Heart left ventricle (tissue), 16 donors: ENCODE measurements at places on chromosomes 6 and 20. TPM values are rescaled to one million over a fixed set of nuclear protein-coding genes. Genes with fewer than 3 reads are reported as not detected.
A peak's percentile ranks its signal among the peaks of the same experiment; 100 is the strongest.

DNA sequence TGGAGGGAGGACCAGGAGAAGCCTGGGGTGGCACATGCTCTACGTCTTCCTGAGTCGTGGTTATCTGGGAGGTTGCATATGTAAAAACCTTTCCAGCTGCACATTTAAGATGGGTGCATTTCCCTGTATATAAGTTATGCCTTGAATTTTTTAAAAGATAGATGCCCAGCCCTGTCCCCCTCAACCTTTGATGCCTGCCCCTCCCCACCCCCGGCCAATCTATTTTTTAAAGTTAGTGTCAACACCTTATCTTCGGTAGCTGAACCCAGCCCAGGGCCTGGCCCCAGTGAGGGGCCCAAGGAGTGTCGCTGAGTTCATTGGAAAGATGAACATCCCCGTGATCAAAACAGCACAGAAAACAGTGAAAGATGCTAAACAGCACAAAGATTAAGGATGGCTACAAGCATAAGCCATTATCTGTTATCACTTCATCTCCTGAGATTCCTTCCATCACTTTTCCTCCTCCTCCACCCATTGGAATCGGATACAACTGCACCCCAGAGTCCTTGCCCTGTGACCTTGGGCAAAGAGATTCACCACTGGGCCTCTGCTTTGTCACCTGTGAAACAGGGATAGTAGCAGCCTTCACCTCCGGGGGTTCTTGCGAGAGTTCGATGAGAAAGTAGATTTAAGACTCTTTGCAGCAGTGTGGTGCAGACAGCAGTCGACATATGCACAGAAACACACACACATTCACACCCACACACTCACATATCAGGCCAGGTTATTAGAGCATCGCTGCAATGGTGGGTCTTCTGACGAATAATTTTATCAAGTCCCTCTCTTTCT lies 47.5 kb downstream of the SIRPA start:
- H3K27ac ChIP-seq, result no peak overlapping the region
- H3K27me3 ChIP-seq, result no peaks in the 10 kb centered on the region
- DNase-seq, result no peak
- no peaks in the 10 kb centered on the region for H3K36me3 ChIP-seq
- no peaks in the 10 kb centered on the region for H3K4me1 ChIP-seq
- no peak overlapping the region for H3K4me3 ChIP-seq

GLP1R gene
- total RNA-seq, result 2.4 TPM

DNA sequence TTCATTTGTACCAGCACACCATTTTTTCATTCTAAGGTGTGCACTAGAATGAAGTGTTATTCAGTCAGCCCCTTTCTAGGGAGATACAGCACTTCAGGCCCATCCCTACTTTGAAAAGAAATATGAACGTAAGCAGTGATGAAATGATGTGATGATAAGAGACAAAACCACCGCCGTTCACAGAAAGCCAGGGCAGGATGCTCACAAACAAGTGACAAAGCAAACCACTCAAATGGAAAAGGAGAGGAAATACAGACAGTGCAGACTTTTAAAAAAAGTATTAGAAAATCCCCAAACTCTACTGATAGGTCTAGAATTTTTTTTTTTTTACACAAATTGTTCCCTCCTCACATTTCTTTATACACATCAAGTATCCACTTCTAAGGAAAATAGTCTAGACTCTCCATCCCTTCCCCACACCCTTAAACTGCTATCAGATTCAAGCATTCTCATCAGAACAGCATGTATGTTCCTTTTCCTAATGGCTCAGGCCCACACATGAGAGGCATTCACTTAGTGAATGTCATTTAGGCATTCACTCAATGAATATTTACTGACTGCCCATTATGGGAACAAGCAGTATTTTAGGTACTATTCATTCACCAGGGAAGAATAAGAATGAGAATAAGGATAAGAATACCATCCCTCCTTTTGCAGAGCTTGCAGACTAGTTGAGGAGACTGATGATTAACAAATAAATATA lies 243.5 kb downstream of the GMPR start:
- peaks cover 25% of the 10 kb centered on the region for H3K36me3 ChIP-seq
- no peak for DNase-seq
- no peak overlapping the region for H3K4me3 ChIP-seq
- H3K27ac ChIP-seq, result no peak overlapping the region
- H3K27me3 ChIP-seq, result no peaks in the 10 kb centered on the region
- no peaks in the 10 kb centered on the region for H3K4me1 ChIP-seq

PRPH2 gene
- 2.6 TPM for total RNA-seq

COL12A1 gene
- 26.8 TPM for total RNA-seq

DNA sequence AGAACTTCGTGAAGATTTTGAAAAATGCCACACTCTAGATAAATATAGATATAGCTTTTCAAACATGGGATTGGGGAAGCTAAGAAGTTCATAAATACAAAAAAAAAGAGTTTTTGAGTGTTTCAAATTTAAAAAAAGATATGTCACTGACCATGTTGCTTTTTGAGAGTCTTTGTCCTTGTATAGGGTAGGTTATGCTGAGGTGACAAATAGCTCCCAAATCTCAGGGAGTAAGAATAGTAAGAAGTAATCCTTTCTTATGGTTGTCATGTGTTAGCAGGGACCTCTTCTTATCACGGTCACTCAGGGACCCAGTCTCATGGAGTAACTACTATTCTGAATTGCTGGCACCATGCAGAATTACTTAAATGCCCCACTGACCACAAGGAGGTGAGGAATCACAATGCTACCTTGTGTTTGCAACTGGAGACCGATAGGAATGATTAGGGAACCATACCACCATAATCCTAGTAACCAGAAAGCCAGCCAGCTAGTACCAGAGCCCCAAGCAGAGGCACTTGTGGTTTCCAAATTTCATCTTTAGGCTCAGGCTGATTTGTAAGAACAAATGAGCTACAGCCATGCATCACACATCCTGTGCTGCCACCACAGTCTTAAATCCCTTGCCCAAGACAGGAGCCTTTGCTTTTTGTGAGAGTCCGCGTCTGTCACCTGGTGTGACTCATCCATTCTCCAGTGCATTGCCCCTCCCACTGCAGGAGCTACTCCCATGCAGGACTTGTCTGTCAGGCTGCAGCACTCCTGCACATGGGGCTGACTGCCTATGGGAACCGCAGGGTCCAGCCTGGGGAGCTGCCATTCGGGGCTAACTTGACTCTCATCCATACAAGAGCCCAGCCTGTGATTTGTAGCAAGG lies 42.4 kb upstream of the ADGRF4 start:
- H3K27ac ChIP-seq, result no peak overlapping the region
- H3K4me3 ChIP-seq, result no peak overlapping the region

GRCh38 chr6:78483553-78484197 lies 383.7 kb upstream of the IRAK1BP1 start:
- H3K36me3 ChIP-seq, result no peaks in the 10 kb centered on the region
- H3K4me1 ChIP-seq, result no peaks in the 10 kb centered on the region
- H3K4me3 ChIP-seq, result no peak overlapping the region
- H3K27me3 ChIP-seq, result no peaks in the 10 kb centered on the region

MCHR2 gene
- not detected for total RNA-seq

GRCh38 chr6:151166180-151166579 lies 73.6 kb upstream of the AKAP12 start:
- no peaks in the 10 kb centered on the region for H3K27me3 ChIP-seq
- H3K4me1 ChIP-seq, result no peaks in the 10 kb centered on the region
- H3K4me3 ChIP-seq, result no peak overlapping the region
- no peaks in the 10 kb centered on the region for H3K36me3 ChIP-seq

FHL5 gene
- 4.5 TPM for total RNA-seq

GPR6 gene
- not detected for total RNA-seq

DNA sequence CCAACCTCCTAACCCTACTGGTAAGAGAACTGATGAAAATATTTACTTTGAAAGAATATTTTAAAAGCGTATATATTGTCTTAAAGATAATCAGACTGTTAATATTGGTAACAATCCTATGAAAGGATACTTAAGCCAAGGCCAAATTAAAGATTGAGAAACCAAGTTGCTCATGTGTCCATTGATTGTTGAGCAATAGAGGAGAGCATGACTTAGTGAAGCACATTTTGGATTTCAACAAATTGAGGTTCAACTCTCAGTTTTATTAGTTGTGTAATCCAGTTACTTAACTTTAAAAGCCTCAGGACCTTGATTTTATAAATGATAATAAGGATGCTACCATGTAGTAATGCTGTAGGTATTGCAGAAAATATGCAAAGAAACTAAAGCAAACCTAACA lies 56.8 kb downstream of the PRL start:
- no peaks in the 10 kb centered on the region for H3K36me3 ChIP-seq
- H3K27me3 ChIP-seq, result no peaks in the 10 kb centered on the region
- no peak for DNase-seq
- H3K27ac ChIP-seq, result no peak overlapping the region

DNA sequence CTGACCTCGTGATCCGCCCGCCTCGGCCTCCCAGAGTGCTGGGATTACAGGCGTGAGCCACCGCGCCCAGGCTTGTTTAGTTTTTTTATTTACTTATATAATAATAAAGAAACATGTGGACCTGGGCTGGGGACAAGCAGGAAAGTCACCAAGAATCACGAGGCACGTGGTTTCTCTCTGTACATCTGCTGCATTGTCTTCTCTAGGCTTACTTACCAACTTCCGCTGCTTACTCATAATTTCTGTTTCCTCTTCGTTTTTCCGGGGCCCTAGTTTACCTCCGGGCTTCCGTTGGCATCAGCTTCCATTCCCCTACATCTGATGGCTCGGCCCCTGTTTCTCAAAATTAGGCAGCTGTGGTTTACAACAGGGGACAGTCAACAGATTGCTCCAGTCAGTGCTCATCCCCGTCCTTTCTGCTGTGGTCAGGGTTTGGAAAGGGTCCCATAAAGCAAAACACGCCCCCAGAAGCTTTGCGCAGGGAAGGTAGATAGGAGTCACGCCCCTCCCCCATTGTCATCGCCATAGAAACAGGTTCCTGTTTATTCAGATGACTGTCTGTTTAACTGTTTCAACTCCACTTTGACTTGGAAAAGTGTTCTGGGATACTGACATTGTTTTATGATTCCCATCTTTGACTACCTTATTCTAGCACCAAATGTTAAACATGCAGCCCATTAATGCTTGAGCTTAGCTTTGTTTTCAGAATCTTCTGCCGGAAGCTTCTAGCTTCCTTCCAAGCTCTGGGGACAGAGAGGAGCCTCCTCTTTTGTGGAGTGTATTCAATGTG lies 31.9 kb upstream of the TXLNB start:
- no peaks in the 10 kb centered on the region for H3K4me1 ChIP-seq
- peak overlapping the region; percentile 78 for H3K27ac ChIP-seq
- H3K36me3 ChIP-seq, result no peaks in the 10 kb centered on the region

- peaks cover 4% of the 10 kb centered on the region for H3K4me1 ChIP-seq
- no peaks in the 10 kb centered on the region for H3K27me3 ChIP-seq
- no peak overlapping the region for H3K4me3 ChIP-seq
- no peak overlapping the region for H3K27ac ChIP-seq
Measured at GRCh38 chr6:132484680-132485018, 28.3 kb downstream of the STX7 start.

DNA sequence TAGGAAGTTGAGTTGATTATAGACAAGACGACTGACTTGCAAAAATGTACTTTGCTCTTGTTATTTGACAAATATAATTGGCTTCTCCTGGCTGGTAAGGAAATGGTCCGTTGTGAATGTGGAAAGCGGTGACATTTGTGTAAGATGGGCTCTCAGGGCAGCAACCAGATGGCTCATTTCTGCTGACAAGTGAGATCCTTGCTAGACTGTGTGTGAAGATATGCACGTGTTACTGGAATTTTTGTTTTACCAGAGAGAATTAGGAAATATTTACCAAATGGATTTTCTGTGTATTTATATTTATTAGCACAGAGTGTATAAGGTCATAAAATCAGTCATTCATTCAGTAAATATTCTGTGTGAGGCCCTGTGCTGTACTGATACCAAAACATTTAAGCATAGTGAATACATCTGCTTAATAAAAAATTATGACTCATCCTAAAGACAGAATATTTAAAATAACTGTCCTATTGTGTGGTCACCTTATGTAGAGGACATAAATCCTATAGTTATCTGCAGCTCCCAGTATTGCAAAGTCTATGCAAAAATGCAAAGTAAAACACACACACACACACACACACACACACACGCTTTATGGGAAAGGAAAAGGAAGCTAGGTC lies 109.9 kb upstream of the ASF1A start:
- no peaks in the 10 kb centered on the region for H3K27me3 ChIP-seq
- no peak overlapping the region for H3K27ac ChIP-seq
- no peak overlapping the region for H3K4me3 ChIP-seq
- no peak for DNase-seq
- no peaks in the 10 kb centered on the region for H3K36me3 ChIP-seq

- no peak overlapping the region for H3K27ac ChIP-seq
- DNase-seq, result no peak
- H3K4me1 ChIP-seq, result peaks cover 54% of the 10 kb centered on the region
- H3K4me3 ChIP-seq, result no peak overlapping the region
Measured at GRCh38 chr6:116384727-116385458, 14.1 kb downstream of the DSE start.

GRCh38 chr20:31559704-31560093 lies 45.4 kb upstream of the ID1 start:
- H3K4me1 ChIP-seq, result peaks cover 13% of the 10 kb centered on the region
- no peak for DNase-seq
- no peaks in the 10 kb centered on the region for H3K27me3 ChIP-seq

DNA sequence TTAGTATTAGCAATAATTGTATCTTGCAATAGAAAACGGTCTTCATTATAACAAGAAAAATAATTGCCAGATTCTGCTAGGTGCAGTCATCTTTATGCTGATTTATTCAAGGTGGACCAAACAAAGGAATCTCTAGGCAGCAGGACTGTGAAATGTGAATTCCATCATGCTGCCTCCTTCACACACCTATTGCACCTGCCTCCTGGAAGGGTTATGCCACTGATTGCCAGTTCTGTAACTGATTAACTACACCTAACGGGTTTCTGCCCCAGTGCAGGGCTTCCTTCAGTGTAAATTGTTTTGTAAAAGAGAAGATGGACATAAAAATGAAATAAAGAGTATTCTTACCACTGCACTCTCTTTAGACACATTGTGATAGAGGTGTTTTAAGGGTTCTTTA lies 96.1 kb downstream of the FOXO3 start:
- H3K4me3 ChIP-seq, result peak overlapping the region; percentile 11
- peaks cover 92% of the 10 kb centered on the region for H3K4me1 ChIP-seq
- H3K36me3 ChIP-seq, result no peaks in the 10 kb centered on the region
- H3K27ac ChIP-seq, result peak overlapping the region; percentile 86
- no peaks in the 10 kb centered on the region for H3K27me3 ChIP-seq

TXLNB gene
- total RNA-seq, result 80.6 TPM

GRCh38 chr6:42108071-42108470 lies 34.3 kb downstream of the C6orf132 start:
- DNase-seq, result no peak
- no peaks in the 10 kb centered on the region for H3K27me3 ChIP-seq
- peaks cover 14% of the 10 kb centered on the region for H3K4me1 ChIP-seq
- H3K27ac ChIP-seq, result no peak overlapping the region

GRCh38 chr20:61600016-61600415 lies 348.0 kb downstream of the CDH4 start:
- H3K36me3 ChIP-seq, result no peaks in the 10 kb centered on the region
- H3K4me3 ChIP-seq, result no peak overlapping the region
- H3K27me3 ChIP-seq, result no peaks in the 10 kb centered on the region
- H3K27ac ChIP-seq, result no peak overlapping the region
